Brain pericyte (primary cell): ENCODE measurements at places on chromosomes 6 and 20.

DNA sequence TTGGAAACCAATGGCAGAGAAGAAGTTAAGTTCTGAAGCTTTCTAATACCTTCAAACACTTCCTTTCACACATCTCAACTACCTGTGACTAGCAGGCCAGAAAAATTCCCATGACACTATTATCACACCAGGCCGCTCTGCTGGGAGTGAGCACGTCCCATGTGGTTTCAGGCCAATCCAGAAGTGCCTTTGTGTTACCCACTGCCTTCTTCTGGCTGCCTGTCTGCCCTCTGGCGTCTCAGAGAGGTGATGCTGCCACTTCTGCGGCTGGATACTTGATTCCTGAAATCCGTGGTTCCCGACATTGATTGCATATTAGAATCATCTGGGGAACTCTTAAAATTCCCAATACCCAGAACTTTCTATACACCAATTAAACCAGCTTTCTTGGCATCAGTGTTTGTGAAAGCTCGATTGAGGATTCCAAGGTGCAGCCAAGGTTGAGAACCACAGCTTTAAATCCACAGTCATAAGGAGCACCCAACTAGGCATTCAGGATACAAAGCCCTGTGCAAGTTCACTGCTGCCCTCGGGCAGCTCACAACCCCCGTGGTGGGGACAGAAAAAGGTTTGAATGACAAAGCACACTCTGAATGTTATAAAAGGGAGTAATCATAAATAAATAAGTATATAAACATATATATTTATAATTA is 65.6 kb downstream of the STMND1 start:
- DNase-seq: no peak

GRCh38 chr6:139156551-139156950 is 21.7 kb downstream of the HECA start:
- no peak for DNase-seq

DNA sequence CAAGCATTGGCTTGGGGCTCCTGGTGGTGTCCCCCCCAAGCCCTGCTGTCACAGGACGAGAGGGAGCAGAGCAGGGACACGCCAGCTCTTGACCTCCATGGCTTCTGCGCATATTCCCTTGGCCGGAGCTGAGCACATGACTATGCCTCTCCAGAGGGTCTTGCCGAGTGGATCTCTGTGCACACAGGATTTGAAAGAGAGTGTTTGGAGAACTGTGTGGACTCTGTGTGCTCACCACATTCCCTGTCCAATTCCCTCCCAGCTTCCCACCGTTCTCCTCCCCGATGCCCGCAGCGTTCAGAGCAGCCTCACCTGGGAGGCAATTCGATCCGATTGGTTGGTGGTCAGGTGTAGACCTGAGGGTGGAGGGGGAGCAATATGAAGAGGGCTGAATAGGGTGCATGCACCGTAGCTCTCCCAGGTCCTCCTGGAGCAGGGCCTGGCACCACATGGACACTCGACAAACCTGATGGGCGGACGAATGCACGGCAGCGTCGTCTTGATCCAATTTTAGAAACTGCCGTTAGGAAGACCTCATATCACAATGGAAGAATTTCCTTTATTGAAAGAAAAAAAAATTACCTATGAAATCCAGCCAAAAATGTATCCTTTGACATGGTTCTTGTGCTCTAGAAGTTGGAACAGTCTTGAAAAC is 287.8 kb downstream of the CDH4 start:
- DNase-seq: no peak

DNA sequence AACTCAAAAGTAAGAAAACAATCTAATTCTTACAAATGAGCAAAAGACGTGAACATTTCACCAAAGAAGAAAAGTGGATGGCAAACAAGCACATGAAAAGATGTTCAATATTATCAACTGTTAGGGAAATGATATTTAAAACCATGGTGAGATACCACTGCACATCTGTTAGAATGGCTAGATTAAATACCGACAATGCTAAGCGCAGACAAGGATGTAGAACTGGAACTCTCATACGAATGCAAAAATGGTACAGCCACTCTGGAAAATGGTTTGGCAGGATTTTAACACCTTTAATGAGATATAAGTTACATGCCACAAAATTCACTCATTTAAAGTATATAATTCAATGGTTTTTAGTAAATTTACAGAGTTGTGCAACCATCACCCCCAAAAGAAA is 44.6 kb upstream of the NFATC2 start:
- no peak for DNase-seq

DNA sequence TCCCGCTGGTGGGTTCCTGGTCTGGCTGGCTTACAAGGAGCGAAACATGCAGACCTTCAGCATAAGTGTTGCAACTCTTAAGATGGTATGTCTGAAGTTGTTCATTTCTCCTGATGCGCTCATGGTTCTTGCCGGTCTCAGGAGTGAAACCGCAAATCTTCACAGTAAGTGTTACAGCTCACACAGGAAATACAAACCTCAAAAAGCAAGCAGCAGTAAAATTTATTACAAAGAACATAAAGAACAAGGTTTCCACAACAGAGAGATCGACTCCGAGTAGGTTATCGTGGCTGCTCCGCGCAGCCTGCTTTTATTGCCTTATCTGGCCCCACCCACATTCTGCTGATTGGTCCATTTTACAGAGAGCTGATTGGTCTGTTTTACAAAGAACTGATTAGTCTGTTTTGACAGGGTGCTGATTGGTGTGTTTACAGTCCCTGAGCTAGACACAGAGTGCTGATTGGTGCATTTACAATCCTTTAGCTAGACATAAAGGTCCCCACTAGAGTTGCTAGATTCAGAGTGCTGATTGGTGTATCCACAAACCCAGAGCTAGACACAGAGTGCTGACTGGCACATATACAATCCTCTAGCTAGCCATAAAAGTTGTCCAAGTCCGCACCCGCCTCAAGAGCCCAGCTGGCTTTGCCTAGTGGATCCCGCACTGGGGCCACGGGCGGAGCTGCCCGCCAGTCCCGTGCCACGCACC is 39.2 kb downstream of the TRIM27 start:
- no peak for DNase-seq

GRCh38 chr6:15374119-15374518 is 128.2 kb downstream of the JARID2 start:
- no peak for DNase-seq

DNA sequence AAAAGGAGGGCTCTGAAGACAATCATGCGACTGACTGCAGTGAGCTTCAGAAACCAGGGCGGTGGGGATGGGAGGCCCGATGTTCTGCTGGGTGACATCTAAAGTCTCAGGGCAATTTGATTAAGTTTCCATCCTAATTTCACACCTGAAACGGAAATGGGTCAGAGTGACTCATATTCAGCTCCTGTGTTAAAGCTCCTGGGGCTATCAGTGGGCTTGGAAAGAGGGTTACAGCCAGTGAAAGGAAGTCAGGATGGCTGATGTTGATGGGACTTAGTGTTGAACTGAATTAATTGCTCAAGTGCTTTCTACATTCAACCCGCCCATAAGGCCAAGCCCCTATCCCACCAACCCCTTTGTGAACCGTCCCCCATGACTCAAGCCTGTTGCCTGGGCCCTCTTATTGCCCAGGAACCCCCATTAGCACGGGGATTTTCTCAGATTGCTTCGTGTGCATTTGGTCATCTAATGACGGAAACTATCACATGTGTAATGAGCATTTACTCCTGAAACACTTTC is 47.1 kb upstream of the TBC1D7 start:
- DNase-seq: no peak

DNA sequence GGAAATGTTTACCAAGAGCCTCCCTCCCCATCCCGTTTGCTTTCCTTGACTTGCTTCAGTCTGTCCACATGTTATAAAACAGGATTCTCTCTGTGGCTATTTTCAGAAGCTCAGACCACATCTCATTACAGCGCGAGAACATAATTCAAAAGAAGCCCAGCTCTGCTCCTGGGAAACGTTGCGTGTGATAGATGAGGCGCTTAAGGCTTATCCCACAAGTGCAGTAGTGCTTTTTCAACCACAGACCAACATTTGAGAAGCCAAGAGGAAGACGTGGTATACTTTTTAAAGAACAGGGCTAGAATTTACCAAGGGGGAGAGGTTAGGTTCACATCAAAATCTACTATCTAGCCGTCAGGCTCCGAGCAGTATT is 239.5 kb downstream of the SLC24A3 start:
- DNase-seq: no peak

- DNase-seq: no peak
Measured at GRCh38 chr6:81253821-81254220, 498.7 kb downstream of the TENT5A start.

- DNase-seq: no peak
Measured at GRCh38 chr6:21115111-21115510, 478.4 kb upstream of the SOX4 start.

- no peak for DNase-seq
Measured at GRCh38 chr6:166583230-166583965, 3.1 kb downstream of the RAMACL start.

GRCh38 chr6:42819803-42820511 is 38.1 kb downstream of the BICRAL start:
- no peak for DNase-seq

DNA sequence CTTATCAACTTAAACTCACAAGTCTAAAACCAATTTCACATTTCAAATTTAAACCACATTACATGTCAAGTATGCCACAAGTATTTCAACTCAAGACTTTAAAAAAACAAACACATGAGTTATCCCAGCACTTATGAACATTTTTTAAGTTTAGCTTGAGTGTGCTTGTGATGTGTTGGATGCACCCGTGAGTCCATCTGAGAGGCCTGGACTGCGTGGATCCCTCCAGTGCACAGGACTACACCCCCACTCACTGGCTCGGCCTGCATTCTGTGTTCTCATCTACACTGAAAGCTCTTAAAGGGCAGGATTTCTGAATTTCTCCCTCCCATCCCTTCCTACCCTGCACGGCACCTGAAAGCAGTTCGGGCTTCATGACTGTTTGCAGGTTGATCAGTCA is 128.8 kb upstream of the CD93 start:
- DNase-seq: no peak

DNA sequence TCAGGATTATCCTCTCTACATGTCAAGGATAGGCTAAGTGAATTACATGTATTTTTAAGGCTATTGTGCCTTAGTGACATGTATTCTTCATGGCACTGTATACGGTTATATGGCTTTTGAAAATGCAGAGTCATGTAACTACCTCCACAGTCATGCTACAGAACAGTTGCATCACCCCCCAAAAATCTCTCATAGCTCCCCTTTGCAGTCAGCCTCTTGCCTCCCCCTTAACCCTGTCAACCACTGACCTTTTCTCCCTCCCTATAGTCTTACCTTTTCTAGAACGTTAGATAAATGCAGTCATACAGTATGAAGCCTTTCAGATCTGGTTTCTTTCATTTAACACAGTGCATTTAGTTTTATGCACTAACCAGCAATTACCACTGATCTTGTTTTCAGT is 10.3 kb upstream of the RNF24 start:
- no peak for DNase-seq

DNA sequence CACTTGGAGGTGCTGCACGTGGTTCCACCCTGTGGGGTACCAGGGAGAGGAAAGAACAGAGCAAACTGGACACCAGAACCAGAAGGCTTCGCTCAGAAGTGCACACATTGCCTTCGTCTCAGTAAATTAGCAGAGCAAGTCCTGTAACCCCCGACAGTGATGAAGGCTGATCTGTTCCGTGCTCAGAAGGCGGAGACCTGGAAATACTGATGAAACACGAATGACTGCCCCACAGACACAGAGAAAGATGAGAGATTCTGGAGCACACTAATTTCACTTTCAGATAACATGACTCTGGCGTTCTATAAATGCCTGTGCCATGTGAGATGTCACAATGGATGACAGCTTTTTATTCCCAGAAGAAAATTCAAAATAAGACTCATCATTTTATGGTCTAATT is 44.2 kb upstream of the CCR6 start:
- no peak for DNase-seq

- no peak for DNase-seq
Measured at GRCh38 chr6:24867104-24867703, 68.5 kb upstream of the ARMH2 start.

GRCh38 chr20:37347347-37347823 is 1.4 kb downstream of the SRC start:
- DNase-seq: no peak

DNA sequence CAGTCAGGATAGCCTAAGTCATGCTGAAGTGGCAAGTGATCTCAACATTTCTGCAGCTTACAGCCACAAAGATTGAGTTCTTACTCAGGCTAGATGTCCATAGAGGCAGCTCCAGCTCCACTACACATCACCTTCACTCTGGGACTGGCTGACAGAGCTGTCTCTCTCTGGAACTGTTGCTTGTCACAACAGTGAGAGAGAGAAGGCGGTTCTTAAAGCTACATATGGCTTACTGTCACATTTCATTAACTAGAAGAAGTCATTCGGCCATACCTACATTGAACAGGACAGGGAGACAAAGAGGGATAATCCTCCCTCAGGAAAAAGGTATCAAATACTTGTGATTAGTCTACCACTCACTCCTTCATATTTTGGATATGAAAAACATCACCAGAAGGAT is 914.9 kb upstream of the FLRT3 start:
- DNase-seq: no peak

- no peak for DNase-seq
Measured at GRCh38 chr20:13017883-13018535, 9.2 kb downstream of the SPTLC3 start.

DNA sequence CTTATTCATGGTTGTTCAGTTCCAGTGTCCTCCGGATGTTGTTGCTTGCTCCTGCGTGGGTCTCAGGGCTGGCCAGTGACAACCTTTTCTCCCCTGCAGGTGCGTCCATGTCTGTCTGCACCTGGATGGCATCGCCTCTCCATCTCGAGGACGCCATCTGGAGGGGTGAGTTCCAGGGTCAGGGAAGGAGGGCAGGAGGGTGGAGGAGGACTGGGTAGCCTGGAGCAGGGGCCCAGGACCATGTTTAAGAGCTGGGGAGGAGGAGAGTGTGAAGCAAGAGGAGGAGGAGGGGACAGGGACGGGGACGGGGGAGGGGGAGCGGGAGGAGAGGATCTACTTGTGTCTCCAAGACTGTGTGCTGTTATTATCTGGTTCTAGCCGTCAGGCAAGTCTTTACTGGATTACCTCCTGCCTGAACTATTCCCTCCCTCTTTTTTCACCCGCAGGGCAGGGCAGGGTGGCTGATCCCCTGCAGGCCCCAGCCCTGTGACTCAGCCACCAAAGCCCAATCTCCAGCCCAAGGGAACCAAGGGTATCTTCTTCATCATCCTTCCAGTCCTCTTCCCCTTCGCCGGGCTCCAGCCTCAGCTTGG is 32.2 kb upstream of the TULP1 start:
- DNase-seq: no peak
